Activated B cell treated with CpG ODN at 0.5 μM for 24 hours (primary cell): ENCODE measurements at places on chromosomes 4 and X.

DNA sequence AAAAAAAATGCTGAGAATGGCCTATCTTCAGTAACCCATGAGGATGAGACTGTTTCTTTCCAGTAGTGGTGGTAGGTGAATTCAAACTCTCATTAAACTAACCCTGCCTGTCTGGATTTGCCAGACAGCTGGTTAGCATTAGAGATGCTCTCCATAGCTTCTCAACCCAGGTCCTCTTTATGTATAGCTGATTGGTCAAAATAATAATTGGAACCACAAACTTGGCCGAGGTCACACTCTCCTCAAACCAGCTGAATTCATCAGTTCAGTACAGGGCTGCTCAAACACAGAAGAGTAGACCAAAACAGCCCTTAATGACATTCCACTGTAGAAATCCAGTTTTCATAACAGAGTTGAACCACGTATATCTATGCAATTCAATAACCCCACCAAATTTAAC lies 85.3 kb downstream of the HCCS start:
- no peak for DNase-seq

DNA sequence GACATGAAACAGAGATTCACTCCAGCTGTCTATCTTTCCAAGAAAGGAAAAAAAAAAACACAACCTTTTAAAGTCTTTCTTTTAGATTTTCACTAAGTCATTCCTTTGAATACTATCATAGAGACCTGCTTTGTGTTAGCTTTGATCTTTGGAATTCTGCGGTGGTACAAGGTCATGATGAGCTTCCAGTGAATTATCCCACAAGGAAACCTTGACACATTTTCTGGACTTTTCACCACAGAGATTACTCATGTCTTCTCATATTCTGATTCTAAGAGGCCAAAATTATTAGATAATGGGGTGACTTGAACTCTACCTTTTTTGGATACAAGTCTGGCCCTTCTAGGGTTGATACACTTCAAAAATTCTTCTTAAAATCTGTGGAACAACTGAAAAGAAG lies 201.6 kb downstream of the PACRGL start:
- no peak for DNase-seq

DNA sequence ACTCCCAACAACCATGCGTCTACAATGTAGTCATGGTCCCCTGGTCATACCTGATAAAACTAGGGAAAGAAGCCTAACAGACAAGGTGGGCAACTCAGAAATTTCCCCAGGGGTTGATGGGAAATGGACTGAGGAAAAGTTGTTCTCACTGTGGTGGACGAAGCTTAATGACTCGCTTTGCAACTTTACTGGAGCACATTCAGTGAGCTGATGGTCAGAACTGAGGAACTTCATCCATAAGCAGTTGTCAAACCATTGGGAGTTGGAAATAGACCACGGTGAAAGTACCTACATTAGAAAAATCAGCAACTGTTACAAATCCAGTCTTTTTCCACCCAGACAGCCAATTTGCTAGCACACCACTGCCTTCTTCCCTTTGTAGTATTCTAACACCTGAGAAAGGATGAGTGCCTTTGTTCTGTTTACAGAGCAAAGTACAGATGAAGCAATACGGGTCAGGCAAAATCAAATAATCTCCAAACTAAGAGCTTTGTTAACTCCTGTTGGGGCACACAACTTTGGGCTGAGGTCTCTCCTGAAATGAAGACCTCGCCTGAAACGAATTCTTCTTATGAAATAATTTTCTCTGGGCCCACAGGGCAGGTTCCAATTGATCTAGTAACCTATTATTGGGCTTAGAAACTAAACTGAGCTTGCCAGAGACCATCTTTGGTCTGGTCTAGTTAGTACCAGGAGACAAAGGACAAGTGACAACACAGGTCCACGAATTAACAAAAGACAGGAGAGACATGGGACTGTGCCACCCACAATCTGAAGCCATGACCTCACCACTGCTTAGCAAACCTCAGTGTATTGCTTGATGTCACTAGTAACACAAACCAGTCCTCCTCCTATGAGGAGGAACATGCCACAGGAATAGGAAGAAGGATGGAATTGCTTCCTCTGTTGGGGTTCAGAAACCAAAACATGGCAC lies 58.9 kb upstream of the NFKB1 start:
- no peak for DNase-seq

DNA sequence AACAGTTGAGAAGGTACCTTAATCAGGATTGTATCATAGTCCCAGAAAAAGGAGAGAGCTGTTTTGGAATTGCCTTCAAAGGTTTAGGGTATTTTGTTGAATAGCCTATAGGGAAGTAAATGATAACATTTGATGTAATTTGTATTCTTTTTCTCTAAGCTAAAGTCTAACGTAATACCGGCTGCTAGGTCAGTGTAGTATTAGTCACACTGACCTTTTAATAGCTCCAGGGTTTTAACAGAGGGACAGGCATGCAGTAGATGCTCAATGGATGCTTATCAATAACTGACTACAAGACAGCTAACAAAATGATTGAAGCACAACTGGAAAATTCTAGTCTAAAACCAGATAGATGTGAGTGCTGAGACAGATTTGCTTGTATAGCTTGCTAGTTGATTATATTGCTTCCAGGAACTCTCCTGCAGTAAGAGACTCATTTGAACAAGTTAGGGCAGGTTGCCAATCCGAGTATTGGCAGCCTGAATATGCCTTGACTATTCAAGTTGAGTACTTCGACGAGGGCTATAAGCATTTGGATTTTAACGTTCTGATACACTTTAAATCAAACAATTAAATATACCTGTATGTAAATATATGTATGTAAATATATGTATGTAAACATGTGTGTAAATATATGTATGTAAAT lies 16.5 kb upstream of the PNPLA4 start:
- DNase-seq: no peak

GRCh38 chr4:8394061-8394519 lies 46.4 kb downstream of the ACOX3 start:
- DNase-seq: no peak

GRCh38 chr4:22766068-22766467 lies 73.3 kb downstream of the GBA3 start:
- DNase-seq: no peak

GRCh38 chr4:146095860-146096259 lies 79.7 kb upstream of the LSM6 start:
- DNase-seq: no peak
